ENCODE measurements at places on chromosomes 7 and 10.

- no peak for DNase-seq
Measured at GRCh38 chr10:77774940-77775391, 137.4 kb upstream of the KCNMA1 start.

DNA sequence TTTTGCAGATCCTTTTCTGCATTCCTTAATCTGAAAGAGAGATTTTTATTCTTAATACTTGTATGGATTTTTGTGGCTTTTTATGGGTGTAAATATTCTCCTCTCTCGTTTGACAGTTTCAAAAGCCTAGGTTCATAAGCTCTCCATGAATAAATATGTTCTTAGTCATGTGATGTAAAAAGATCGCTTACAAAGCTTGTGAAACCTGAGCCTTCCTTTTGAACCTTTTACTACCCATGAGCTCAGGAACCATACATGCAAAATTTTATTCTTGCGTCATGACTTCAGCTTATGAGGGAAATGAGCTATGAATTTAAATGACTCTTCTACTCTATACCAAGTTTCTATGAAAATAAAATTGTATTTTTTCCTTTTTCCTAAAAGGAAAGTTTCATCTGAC lies 98.7 kb downstream of the POLL start:
- DNase-seq, result peak; percentile 2

- DNase-seq, result no peak
Measured at GRCh38 chr10:73649876-73650536, 5.8 kb downstream of the SYNPO2L start.

DNA sequence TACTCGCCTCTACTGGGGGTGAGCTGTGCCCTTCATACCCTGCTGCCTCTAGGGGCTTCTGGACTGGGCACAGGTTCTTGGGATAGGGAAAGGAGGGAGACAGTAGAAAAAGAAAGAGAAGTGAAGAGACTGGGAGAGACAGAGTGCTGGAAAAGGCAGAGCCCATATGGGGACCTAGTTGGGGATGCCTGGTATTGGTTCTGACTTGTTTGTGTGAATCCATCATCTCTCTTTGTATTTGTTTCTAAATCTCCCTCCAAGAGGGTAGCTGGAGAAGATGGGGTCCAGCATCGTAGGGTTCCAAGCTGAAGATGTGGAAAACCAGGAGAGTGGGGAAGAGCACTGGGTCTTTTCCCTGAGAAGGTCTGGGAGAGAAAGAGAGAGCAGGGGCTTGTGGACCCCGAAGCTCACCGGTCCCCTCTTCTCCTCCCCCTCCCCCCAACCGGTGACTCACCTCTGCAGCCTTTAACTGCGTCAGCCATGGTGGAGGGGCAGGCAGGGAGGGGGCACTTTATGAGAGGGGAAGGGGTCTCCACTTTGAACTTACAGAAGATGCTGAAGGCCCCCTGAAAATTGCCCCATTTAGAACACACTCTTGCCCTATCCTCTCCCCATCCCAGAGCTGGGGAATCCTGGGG lies 3.2 kb upstream of the VGF start:
- no peak for DNase-seq

DNA sequence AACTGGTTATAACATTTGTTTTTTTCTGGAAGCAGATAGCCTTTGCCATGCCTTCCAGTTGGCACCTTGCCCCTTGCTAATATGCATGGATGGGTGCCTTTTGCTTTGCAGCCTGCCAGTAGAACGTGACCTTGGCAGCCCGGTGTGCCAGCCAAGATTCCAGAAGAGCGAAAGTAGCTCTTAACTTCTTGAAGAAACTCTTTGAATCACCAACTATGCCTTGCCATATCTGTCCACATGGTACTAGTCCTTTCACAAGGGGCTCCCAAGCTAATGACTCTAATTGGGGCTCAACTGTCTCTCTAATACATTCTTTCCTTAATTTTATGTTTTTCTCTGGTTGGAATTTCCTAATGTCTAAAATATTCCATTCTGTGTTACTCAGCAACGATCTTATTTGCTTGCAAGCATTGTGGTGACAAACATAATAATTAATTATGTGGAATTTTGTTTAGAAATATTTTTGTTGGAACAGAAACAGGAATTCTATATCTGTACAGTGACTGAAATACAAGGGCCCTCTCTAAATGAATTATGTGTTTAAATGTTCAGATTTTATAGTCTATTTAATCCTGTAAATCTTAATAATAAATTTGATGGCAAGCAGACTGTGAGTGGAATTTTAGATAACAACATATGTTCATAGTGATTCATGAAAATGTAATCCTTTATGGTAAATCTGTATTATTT lies 45.8 kb downstream of the HDAC9 start:
- DNase-seq, result no peak

DNA sequence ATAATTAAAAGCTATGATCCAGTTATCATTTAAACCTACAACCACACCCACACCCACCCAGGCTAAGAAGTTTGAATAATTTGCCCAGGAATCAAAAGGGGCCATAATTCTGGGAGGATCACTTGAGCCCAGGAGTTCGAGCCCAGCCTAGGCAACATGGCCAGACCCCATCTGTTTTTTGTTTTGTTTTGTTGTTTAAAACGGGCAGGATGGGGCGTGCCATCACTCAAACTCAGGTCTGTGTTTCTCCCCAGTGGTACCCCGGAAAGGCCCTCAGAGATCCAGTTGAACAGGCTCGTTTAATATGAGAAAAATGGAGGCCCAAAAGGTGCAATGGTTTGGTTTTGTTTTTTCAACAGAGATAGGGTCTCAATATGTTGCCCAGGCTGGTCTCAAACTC lies 23.3 kb downstream of the HSPB1 start:
- no peak for DNase-seq

DNA sequence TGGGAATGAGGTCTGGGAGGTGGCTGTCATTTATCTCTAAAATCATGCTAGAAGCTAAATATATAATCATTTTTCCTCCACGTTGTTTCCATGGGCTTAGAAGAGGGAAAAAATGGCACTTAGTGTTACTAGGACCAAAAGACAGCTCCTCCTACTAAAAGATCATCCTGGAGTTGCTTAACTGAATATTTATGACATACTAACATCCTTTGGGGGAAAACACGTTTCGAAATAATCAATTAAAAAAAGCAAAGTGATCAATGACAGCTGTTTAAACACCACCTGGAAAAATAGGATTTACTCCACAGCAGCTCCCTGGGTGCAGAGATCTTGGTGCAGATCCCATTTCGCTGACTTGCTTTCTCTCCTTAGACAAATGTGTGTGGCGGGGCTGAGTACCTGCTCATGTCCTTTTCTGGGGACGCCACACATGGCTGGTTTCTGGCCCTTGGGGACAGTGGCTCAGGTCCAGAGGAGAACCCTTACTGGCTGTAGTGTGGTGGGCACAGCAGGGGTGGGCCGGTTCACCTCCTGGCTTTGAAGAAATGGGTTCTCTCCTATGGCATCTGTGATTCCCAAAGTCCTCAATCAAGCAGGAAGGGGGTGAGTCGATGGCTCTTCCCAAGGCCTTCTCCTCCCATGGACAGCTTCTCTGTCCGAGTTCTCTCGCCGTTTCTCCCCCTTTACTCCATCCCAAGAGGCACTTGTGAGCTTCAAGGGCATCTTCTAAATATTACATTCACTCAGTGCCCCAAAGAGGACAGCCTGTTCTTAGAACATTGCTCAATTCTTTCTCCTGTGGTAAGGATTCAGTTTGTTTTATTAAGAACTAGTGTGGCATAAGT lies 156.4 kb upstream of the KLF14 start:
- DNase-seq, result no peak

GRCh38 chr10:34826857-34827766 lies 12.0 kb upstream of the PARD3 start:
- DNase-seq, result no peak

- no peak for DNase-seq
Measured at GRCh38 chr7:151571471-151571870, 51.8 kb upstream of the RHEB start.

- DNase-seq, result peak; percentile 95
Measured at GRCh38 chr10:71246591-71247413, 34.4 kb downstream of the UNC5B start.

GRCh38 chr7:43584195-43584586 lies 1.3 kb downstream of the STK17A start:
- DNase-seq, result peak; percentile 59

DNA sequence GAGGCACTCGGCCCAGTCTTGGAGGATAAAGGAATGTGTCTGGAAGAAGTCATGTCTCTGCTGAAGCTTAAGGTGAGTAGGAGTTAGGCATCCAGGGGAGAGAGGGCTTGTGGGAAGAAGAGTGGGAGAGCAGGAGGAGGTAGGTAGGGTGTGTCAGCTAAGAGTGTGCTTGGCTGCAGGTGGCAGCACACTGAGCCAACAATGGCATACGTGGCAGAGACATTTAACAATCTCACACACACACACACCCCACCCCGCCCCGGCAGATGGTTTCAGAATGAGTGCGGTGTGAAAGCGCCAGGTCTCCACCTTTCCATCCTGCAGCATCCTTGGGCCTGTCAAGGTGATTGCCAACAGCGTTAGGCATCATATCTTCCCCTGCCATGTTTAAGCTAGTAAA lies 11.2 kb upstream of the ARPC1A start:
- DNase-seq, result peak; percentile 46

DNA sequence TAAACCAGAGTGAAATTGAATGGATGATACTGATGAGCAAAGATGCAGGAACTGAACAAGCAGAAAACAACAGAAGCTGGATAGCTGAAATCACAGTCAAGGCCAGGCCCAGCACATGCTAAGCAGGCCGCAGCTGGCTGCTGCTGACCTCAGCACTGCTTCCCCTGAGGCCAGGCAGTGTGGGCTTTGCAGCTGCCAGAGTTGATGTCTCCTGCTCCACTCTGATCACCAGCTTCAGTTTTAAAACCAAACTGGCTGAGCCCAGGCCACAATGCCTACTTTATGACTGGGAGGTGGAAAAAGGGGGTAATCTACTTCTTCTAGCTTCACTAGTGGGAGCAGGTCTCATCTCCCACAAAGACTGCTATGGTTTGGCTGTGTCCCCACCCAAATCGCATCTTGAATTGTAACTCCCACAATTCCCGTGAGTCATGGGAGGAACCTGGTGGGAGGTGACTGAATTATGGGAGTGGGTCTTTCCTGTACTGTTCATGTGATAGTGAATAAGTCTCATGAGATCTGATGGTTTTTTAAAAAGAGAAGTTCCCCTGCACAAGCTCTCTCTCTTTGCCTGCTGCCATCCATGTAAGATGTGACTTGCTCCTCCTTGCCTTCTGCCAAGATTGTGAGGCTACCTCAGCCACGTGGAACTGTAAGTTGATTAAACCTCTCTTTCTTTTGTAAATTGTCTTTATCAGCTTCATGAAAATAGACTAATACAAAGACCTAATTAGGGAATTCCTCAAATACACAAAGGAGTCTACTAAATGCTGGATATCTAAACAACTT lies 136.4 kb upstream of the ITGB1 start:
- DNase-seq, result no peak

DNA sequence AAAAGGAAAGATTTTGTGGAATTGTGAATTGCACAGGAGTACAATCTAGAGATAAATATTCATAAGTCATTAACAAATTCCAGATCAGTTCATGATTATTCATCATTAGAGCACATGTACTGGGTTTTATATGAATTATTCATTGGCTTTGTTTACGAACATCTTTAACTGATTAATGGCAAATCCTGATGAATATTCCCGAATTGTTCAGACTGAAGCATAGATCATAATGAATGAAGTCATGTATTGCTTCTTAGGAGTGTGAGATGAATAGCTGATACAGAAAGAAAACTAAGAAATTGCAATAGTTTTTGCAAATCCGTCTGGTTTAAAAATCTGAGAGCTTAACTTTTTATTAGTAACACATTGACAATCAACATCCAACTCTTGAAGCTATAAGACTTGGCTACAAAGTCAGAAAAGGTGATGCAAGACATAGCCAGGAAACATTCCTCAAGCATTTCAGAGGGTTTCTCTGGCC lies 183.6 kb upstream of the DGKB start:
- no peak for DNase-seq
